ENCODE measurements at places on chromosomes 7 and 10.

- DNase-seq = no peak
Measured at GRCh38 chr10:131160219-131160875, 151.2 kb downstream of the TCERG1L start.

DNA sequence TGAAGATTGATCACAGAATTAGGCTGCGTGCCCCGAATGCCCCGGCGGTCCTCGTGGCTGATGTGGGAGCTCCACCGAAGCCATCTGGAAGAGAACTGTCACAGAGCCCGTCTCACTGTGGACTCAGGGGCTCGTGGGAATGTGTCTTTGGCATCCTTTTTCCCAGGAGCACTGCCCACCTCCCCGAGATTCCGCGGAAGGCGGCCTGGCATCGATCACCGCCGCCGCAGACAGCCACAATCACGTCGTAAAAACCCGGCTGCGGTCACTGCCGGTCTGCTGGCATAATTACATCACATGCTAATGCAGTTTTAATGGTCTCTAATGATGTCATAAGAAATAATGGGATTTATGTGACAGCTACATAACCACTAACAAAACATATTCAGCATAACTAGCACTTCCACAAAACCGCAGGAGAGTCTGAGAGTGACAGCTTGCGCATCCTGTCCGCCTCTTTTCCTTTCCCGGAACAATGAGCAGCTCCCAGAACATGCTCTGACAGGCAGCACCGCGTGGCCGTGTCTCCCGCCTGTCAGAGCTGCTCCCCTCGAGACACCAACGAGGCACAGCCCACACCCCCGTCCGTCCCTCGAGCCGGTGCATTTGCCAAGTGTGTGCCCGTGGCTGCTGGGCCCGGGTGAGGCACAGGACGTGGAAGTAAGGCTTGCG is 490.0 kb downstream of the PTPRN2 start:
- DNase-seq = no peak

- no peak for DNase-seq
Measured at GRCh38 chr7:17910377-17910776, 29.9 kb downstream of the SNX13 start.

DNA sequence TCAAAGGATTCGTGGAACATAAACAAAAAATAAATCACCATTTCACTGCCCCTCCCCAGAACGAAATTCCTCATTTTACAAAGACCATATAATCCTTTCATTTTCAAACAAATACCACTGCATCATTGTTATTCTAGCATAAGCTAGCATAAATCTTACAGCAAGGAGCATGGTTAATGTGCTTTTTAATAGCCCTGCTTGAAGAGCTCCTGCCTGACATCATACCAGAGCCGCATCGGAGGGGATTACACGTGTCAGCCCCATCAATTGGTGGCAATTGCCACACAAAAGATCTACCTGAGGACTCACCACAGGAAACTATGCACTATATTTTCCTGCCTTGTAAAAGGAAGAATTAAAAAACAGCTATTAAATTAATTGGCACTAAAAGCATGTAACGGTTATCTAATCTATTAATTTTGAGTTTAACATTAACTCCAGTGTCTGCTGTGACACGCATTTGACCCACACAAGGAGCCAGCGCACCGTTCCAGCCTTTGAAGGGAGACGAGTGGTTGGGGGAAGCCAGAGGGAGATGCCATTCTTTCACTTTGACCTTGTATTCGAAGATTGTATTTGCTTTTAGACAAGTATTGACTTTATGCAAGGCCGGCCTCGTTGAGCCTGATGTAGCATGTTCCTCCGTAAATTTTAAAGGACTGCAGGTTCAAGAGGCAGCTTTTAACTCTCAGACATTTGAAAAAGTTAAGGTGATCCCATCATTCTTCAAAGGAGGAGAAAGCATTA is 261.1 kb upstream of the RNF32 start:
- no peak for DNase-seq

DNA sequence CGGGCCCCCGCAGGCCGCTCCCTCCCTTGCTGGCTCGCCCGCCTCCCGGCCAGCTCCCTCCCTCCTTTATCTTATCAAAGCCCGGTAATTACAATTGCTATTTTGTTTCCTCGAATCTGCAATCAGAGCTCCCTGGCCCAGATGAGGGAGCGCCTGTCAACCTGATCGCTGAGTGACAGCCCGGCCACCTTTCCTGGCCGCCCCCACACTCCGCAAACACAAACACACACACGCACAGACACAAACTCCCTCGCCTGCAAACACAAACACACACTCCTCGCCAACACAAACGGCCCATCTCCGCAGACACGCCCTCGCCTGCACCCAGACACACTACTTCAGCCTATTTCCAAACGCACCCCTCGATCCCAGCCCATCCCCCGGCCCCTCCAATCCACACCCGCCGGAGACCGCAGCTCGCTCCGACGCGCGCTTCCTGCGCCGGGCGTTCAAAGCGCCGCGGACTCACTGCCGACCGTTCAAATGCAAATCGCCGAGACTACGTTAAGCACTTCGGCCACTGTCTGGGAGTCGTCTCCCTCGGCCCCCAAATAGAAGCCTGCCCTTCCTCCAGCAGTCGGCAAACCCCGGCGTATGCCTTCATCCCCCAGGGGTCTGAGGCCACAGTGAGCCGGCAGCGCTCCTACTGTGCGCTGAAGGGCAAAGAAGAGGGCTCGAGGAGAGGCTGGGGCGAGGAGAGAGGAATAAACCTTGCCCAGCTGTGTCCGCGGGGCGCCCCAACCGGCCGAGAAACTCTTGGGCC is 3.0 kb upstream of the FGF8 start:
- DNase-seq = no peak

GRCh38 chr10:42734536-42734935 is 48.1 kb upstream of the BMS1 start:
- DNase-seq = no peak
